ENCODE measurements at places on chromosomes 13 and 19.

DNA sequence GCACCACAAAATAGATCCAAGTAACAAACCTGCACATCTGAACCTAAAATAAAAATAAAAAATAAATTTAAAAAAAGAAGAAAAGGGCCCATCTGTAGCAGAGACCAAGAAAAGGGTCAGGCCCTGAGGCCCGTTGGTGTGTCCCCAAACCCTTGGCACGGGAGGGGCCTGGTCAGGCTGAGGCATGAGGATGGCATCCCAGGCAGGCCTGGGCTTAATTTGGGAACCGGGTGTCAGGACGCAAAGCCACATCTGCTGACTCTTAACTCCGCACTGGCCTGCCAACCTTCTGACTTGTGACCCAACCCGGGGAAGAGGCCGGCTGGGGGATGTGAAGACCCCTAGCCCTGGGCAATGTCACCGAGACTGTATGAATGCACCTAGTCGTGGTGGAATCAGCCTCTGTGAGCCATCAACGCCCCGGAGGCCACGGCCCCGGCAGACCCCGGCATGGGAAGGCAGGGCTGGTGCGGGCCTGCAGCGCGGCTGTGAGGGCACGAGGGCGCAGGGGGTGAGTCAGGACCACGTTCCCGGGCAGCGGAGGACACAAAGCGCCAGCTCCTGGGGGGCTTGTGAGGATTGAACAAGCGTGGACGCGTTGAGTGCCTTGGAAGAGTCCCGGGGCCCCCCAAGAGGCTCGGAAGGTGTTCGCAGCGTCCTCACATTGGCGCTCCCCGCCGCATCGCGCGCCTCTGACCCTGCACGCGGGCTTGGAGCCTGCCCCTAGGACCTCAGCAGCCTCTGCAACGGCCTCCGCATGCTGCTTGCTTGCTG lies 38.2 kb downstream of the ATP12A start:
- DNase-seq = no peak

DNA sequence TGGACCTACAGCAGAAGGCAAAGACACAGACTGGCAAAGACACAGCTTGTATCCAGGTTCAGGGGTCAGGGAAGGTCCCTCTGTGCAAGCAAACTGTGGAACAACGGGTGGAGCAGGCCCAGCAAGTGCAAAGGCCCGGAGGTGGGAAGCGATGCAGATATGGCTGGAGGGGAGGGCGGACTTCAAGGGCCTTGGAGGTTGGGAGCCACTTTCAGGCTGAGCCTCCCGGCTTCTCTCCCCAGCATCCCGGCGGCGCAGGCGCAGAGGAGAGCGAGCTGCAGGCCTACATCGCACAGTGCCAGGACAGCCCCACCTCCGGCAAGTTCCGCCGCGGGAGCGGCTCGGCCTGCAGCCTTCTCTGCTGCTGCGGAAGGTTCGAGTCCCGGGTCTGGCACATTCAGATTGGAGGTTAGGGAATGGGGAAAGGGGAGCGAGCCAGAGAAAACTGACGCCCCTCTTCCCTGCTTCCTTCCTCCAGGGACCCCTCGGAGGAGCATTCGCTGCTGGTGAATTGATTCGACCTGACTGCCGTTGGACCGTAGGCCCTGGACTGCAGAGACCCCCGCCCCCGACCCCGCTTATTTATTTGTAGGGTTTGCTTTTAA lies 2.1 kb upstream of the PNPLA6 start:
- DNase-seq = no peak

- DNase-seq = no peak
Measured at GRCh38 chr19:39166571-39167391, 30.0 kb upstream of the NCCRP1 start.

- no peak for DNase-seq
Measured at GRCh38 chr19:45889210-45889885, 3.4 kb upstream of the IRF2BP1 start.

- no peak for DNase-seq
Measured at GRCh38 chr13:24854311-24854710, 90.3 kb downstream of the RNF17 start.

- DNase-seq = no peak
Measured at GRCh38 chr13:41409611-41410010, 47.7 kb upstream of the RGCC start.

DNA sequence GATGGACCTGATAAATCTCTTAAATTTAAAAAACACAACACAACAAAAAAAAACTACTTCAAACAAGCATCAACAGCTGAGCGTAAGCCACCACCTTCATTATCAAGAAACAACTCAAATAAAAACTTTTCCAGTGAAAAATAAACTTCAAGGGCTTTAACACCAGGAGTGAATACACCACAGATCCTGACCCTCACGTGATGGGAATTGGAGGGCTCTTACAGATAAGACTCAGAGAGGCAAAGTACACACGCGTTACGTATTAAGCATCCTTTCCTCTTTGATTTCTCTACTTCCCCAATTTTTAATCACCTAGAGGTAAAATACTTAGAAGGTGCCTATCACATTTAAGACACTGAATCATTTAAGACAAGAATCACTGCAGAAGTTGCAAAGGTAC lies 573 bp upstream of the STARD13 start:
- DNase-seq = no peak

DNA sequence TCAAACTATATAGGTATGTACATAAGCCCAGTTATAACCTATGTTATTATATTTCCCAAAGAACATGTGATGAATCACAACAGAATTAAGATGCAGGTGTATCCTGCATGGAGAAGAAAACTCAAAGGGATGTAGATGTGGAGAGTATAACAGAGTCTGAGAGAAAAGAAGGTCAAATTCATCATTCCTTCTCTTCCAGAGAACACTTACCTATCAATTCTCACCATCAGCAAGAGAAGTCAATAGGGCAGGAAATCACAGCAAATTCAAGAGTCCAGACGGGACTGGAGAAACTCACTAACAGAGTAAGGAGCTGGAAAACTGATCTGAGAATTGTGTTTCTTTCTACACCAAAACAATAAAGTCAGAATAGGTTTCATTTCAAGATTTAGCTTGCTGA lies 28.4 kb downstream of the DIAPH3 start:
- DNase-seq = no peak

- no peak for DNase-seq
Measured at GRCh38 chr19:34316741-34317301, 48.2 kb upstream of the GPI start.

GRCh38 chr13:78608252-78608687 lies 4.9 kb upstream of the POU4F1 start:
- no peak for DNase-seq

GRCh38 chr13:33016414-33017322 lies at the start of gene KL:
TSS of gene KL (plus strand) at chr13:33016423. CDS start at chr13:33016441, 18 bp downstream.
- no peak for DNase-seq

GRCh38 chr19:35715981-35716800 lies 1.6 kb upstream of the KMT2B start:
- DNase-seq = no peak

DNA sequence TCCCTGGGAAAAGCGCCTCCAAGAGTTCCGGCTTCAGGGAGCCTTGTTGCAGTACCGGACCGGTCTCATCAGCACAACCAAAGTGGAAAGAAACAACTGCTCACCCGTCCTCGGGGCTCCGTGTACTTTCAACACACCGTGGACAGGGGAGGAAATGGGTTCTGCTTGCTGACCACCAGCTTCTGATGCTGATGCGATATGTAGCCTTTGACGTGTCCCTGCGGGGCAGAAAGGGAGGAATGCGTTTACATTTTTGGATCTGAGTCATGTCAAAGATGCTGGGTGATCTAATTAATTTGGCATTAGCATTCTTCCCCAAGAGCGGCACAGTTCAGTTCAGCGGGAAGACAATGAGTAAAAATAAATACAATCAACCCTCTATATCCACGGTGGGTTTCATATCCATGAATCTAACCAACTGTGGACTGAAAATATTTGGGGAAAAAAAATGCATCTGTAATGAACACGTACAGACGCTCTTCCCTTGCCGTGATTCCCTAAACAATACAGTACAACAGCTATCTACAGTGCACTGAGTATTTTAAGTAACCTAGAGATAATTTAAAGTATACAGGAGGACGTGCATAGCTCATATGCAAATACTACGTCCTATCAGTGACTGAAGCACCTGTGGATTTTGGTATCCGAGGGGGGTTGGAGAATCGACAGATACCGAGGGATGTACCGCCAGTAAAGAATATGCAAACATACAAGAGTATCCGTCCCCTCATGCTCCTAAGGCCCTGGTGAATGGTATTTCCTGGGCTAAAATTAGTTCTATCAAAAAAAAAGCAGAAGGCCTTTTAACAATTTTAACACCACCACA lies 19.8 kb downstream of the PROZ start:
- DNase-seq = no peak

DNA sequence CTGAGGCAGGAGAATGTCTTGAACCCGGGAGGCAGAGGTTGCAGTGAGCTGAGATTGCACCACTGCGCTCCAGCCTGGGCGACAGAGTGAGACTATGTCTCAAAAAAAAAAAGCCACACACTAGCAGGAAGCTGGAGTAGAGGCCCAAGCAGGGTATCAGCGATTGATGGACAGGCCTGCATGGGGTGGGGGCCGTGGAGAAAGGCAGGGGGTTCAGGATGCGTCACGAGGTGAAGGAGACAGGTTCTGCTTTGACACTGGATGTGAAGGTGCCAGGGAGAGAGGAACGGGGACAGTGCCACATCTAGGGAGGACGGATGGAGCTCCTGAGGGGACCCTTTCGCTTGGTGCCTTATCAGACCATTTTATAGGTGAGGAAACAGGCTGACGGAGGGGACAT lies 7.1 kb downstream of the COLGALT1 start:
- DNase-seq = no peak

- DNase-seq = no peak
Measured at GRCh38 chr19:44738603-44739558, 9.6 kb upstream of the BCL3 start.

- DNase-seq = no peak
Measured at GRCh38 chr13:83895994-83896580, 13.8 kb upstream of the SLITRK1 start.

DNA sequence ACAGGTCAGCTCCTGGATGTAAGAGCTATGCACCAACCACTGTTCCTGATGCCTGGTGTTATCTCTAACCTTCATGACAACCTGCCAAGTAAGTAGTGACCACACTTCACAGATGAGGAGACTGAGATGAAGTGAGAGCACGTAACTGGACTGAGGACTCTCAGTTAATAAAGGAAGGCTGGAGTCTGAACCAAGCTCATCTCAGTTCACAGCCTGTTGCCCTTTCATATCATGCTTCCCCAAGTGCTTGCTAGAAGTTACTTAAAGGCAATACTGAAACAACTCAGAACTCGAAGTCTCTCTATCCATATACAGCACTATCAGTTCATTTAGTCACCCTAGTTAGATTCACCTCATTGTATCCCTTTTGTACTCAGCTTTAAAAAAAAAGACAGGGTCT lies 119.7 kb downstream of the ABCC4 start:
- DNase-seq = no peak

DNA sequence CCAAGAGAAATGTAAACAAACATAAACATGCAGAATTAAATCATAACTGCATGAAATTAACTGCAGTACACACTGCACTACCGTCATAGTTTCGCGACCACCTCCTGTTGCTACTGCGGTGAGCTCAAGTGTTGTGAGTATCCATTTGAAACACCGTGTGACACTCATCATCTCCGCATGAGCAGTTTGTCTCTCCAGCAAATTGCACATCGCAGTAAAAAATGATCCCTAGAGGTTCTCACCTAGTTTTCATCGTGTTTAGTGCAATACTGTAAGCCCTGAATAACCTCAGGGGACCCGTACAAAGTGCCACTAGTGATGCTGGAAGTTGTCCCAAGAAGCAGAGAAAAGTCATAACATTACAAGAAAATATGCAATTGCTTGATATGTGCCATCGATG lies 147.7 kb downstream of the DPF1 start:
- DNase-seq = no peak

DNA sequence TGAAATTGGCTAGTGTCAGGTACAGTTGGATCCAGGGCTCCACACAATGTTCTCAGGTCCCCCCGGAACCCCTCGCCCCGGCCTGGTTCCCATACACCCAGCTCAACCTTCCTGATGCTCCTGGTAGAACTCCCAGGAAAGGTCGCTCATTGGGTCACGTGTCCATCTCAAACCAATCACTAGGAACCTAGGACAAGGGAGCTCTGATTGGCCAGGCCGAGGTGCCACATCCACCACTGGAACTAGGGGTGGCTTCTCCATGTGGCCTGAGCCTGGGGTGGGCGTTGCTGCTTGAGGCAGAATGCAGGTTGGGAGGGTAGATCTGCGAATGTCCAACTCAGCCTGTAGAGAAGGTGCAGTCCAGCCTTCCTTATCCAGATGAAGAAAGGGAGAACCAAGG lies 6.9 kb upstream of the MEF2B start:
- no peak for DNase-seq

DNA sequence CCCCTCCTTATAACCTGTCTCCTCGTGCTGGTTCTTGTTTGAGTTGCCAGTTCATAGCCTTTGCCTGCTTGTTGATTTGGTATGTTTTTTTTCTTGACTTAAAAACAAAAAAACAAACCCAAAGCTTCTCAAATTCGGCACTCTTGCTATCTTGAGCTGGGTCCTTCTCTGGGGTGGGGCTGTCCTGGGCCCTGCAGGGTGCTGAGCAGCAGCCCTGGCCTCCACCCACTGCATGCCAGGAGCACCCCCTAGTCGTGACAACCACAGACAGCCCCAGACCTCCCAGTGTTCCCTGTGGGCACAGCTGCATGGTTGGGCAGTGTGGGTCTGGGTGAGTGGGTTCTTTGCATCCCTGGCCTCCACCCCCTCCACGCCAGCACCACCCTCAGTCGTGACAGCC lies 27.8 kb downstream of the KDM4B start:
- no peak for DNase-seq

DNA sequence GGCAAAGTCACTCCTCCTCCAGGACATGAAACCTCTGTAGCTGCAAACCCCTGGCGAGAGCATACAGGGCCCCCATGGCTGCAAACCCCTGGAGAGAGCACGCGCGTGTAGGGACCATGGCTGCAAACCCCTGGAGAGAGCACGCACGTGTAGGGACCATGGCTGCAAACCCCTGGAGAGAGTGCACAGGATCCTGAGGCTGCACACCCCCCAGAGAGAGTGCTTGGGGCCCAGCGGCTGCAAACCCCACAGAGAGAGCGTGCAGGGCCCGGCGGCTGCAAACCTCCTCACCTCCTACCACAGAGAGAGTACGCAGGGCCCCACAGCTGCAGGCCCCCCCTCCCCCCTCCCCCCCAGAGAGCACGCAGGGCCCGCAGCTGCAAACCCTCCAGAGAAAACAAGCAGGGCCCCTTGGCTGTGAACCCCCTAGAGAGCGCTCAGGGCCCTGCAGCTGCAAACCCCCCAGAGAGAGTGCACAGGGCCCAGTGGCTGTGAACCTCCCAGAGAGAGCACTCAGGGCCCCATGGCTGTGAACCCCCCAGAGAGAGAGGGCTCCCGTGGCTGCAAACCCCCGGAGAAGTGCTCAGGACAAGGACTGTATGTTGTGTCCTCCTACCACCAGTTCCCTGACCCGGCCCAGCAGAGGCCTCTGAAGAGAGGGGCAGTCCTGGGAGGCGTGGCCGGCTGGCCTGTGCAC lies 7.3 kb downstream of the ADPRHL1 start:
- DNase-seq = no peak
